ENCODE measurements at places on chromosomes 2 and 18. TPM values are rescaled to one million over a fixed set of nuclear protein-coding genes. Genes with fewer than 3 reads are reported as not detected.

CDH20 gene
- total RNA-seq = 0.20 TPM

ARL6IP6 gene
- total RNA-seq = 23.7 TPM

SLC30A3 gene
- total RNA-seq = not detected

HRH4 gene
- under 0.01 TPM for total RNA-seq

LYPD6B gene
- not detected for total RNA-seq

STAT4 gene
- total RNA-seq = 4.8 TPM

NFU1 gene
- 23.9 TPM for total RNA-seq

SLC16A14 gene
- total RNA-seq = under 0.01 TPM

LIMS2 gene
- total RNA-seq = 0.78 TPM

MBD2 gene
- 24.4 TPM for total RNA-seq

ARHGEF4 gene
- total RNA-seq = 0.98 TPM

BOLL gene
- total RNA-seq = not detected

RAB12 gene
- 37.9 TPM for total RNA-seq

ACMSD gene
- total RNA-seq = not detected

SLC11A1 gene
- total RNA-seq = under 0.01 TPM

TPO gene
- total RNA-seq = not detected

GPR39 gene
- total RNA-seq = 16.4 TPM
